Pericardium fibroblast (primary cell): ENCODE measurements at places on chromosomes 16 and 17. TPM values are rescaled to one million over a fixed set of nuclear protein-coding genes. Genes with fewer than 3 reads are reported as not detected.

ADAD2 gene
- not detected in 2 replicates for total RNA-seq

AOC2 gene
- total RNA-seq, result 0.12 and 0.17 TPM in 2 replicates

SDR42E1 gene
- total RNA-seq, result under 0.01 TPM in 1 of 2 replicates, not detected in the other

KRT12 gene
- total RNA-seq, result not detected in 2 replicates

RAB37 gene
- total RNA-seq, result 0.35 TPM in 1 of 2 replicates, not detected in the other

OTOA gene
- total RNA-seq, result not detected in 2 replicates

CRYBA1 gene
- not detected in 2 replicates for total RNA-seq

ABCA10 gene
- total RNA-seq, result 0.51 and 4.2 TPM in 2 replicates

CDH5 gene
- 14.2 and 15.9 TPM in 2 replicates for total RNA-seq

FAM20A gene
- 5.3 and 36.1 TPM in 2 replicates for total RNA-seq

ESRP2 gene
- total RNA-seq, result not detected in 2 replicates

JUP gene
- 17.4 and 28.9 TPM in 2 replicates for total RNA-seq

TP53TG3C gene
- total RNA-seq, result not detected in 2 replicates

MGAT5B gene
- 1.4 and 2.7 TPM in 2 replicates for total RNA-seq

DLX3 gene
- total RNA-seq, result not detected in 2 replicates

ZG16B gene
- 2.1 and 2.5 TPM in 2 replicates for total RNA-seq

C17orf113 gene
- total RNA-seq, result 0.23 and 0.43 TPM in 2 replicates

ST6GALNAC2 gene
- total RNA-seq, result 0.82 and 2.4 TPM in 2 replicates

USP22 gene
- 128 and 150 TPM in 2 replicates for total RNA-seq

CCL1 gene
- total RNA-seq, result not detected in 2 replicates

SLC16A6 gene
- 0.26 TPM in 1 of 2 replicates, not detected in the other for total RNA-seq

FZD2 gene
- 19.7 and 22.8 TPM in 2 replicates for total RNA-seq

NLRC3 gene
- total RNA-seq, result not detected in 2 replicates

CDK5R1 gene
- total RNA-seq, result 0.51 and 1.1 TPM in 2 replicates

SERPINF2 gene
- 0.35 and 1.9 TPM in 2 replicates for total RNA-seq

CEMP1 gene
- total RNA-seq, result not detected in 2 replicates

TMC5 gene
- total RNA-seq, result not detected in 2 replicates

ZNF597 gene
- 1.1 and 2.5 TPM in 2 replicates for total RNA-seq

GRIN2A gene
- total RNA-seq, result not detected in 2 replicates

PRR29 gene
- total RNA-seq, result 0.82 and 3.8 TPM in 2 replicates

UMOD gene
- not detected in 2 replicates for total RNA-seq

TBX2 gene
- 8.8 and 12.7 TPM in 2 replicates for total RNA-seq

SNX20 gene
- total RNA-seq, result not detected in 2 replicates

TLCD3B gene
- not detected in 2 replicates for total RNA-seq

AANAT gene
- 0.43 TPM in 1 of 2 replicates, not detected in the other for total RNA-seq

GAS7 gene
- total RNA-seq, result 15.2 and 69.5 TPM in 2 replicates

KRT25 gene
- total RNA-seq, result not detected in 2 replicates

KRT36 gene
- not detected in 2 replicates for total RNA-seq

SEPTIN1 gene
- 0.51 TPM in 1 of 2 replicates, not detected in the other for total RNA-seq

BCL6B gene
- total RNA-seq, result 0.35 and 2.2 TPM in 2 replicates

TMEM235 gene
- total RNA-seq, result not detected in 2 replicates

AOC3 gene
- 2.3 and 2.6 TPM in 2 replicates for total RNA-seq

COX6A2 gene
- total RNA-seq, result not detected in 2 replicates

FAM171A2 gene
- total RNA-seq, result 7.2 and 11.8 TPM in 2 replicates

SHISA6 gene
- total RNA-seq, result not detected in 2 replicates

WIPF2 gene
- 5.4 and 7.0 TPM in 2 replicates for total RNA-seq

CDC6 gene
- 0.93 and 1.3 TPM in 2 replicates for total RNA-seq

BAIAP3 gene
- total RNA-seq, result 0.09 and 0.12 TPM in 2 replicates

MRM1 gene
- total RNA-seq, result 2.5 and 2.7 TPM in 2 replicates

TTLL6 gene
- total RNA-seq, result not detected in 2 replicates

MYH2 gene
- total RNA-seq, result 3.5 TPM in 1 of 2 replicates, not detected in the other
